ENCODE measurements at places on chromosomes 1 and 21.
A peak's percentile ranks its signal among the peaks of the same experiment; 100 is the strongest.

GRCh38 chr1:218964471-218965185 is 209.1 kb upstream of the LYPLAL1 start:
- no peak for DNase-seq

- DNase-seq = no peak
These were observed 7.2 kb upstream of the CCDC27 start for GRCh38 chr1:3745071-3745470.

DNA sequence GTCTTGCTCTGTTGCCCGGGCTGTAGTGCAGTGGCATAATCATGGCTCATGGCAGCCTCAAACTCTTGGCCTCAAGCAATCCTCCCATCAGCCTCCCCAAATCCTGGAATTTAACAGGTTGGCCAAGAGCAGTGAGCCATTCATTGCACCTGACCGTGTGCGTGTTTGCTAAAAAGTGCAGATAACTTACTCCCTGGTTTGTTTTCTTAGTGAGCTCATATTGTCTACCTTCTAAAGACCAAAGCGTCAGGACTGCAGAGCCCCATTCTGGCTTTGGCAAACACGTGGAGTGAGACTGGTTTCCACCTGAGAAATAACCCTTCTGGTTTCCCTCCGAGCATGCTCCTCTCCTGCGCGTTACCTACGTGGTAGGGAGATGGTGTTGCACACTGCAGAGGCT is 32.2 kb upstream of the CA6 start:
- no peak for DNase-seq

DNA sequence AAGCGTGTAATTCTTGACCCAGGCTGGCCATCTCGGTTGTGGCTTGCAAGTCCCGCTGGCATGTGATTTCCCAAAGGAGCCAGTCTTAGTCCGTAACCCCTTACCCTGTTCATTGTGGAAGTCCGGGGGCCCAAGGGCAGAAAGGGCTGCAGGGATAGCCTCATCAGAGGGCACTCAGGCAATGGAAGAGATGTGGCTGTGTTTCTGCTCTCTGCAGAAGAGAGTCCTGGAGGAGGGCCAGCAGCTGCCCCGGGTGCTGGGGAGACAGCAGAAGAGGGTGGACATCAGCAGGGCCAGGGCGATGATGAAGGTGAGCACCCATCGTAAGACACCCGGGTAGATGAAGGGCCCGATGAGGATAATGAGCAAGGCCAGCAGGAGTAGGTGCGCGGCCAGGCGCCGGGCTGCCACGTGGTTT is 830 bp downstream of the RNF186 start:
- no peak for DNase-seq

- no peak for DNase-seq
These were observed 36.5 kb upstream of the ADAMTS1 start for GRCh38 chr21:26881504-26882228.

- no peak for DNase-seq
These were observed 225.7 kb downstream of the GREM2 start for GRCh38 chr1:240385985-240386978.

GRCh38 chr1:169886422-169886821 is 7.3 kb downstream of the SCYL3 start:
- no peak for DNase-seq

GRCh38 chr1:104629589-104629988 is 879.9 kb downstream of the AMY1C start:
- DNase-seq = no peak

DNA sequence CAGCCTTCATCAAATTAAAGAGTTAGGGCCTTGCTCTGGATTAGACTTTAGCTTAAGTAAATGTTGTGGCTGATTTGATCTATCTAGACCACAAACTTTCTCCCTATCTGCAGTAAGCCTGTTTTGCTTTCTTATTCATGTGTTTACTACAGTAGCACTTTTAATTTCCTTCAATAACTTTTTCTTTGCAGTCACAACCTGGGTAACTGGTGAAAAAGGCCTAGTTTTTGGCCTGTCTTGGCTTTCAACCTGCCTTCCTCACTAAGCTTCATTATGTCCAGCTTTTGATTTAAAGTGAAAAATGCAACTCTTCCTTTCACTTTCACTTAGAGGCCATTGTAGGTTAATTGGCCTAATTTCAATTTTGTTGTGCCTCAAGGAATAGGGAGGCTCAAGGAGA is 12.5 kb upstream of the LPGAT1 start:
- no peak for DNase-seq

DNA sequence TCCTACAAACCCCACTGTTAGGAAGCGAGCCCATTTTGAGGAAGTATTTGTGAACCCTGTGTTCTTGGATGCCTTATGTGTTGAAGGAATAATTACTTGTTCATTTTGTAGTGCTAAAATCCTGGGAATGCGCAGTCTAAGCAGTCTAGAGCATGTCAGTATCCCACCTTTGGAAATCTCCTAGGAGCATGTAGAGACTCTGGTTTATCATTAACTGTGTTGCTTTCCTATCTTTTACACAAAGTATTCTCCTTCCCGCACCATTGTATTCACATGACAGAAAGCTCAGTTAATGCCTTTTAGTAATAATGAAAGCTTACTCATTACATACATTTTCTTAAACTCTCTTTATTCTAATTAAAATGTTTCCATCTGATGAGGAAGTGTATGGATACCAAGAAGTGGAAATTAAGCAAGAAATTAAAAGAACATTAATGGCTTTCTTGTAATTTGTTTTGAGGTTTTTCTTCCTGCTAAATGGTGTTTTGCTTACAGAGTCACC is 99.4 kb downstream of the CAMTA1 start:
- DNase-seq = no peak

GRCh38 chr1:150148837-150149270 is 862 bp upstream of the PLEKHO1 start:
- DNase-seq = no peak

- no peak for DNase-seq
These were observed 87.2 kb upstream of the CNIH3 start for GRCh38 chr1:224528900-224529299.

DNA sequence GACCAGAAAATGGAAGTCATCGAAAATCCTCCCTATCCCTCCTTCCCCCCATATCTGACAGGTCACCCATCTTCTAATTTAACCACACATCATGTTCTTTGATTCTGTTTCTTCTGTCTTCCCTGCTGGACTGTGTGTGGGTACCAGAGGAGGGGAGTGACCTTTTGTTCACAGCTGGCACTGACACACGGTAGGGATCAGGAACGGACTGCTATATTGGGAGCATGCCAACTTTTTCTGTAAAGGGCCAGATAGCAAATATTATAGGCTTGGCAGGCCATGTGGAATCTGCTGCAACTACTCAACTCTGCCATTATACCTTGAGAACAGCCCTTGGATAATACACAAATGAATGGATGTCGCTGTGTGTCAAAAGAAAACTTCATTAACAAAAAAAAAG is 7.5 kb upstream of the TOMM20 start:
- DNase-seq = no peak

DNA sequence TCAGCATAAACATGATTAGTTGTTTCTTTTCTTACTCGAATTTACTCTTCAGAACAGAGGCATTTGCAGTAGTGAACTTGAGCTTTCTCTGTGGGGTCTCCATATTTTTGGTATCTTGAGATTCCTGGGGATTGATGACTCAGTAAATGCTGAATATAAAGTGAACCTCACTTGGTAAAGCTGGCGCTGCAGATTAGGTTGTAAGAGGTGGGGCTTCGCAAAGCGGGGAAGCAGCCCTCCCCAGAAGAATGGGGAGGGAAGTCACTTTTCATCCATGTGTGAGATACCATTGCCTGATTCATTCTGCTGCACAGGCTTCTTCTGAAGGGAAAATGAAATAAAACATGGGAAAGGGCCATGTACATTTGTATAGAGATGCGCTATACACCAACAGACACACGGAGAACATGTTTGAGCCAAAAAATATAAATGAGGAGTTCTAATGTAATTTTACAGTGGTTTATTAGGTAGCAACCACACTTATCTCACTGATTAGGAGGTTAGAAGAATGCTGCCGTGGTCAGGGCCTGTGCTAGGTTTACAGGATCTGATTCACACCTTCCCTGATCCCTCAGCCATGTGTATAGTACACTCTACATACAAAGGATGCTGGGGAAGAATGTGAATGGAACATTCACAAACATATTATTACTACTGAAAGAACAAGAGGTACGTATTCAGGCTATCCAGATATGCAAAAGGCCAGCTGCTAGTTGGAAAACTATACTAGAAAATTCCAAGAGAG is 63.5 kb downstream of the DNTTIP2 start:
- no peak for DNase-seq

- DNase-seq = no peak
These were observed 190.5 kb downstream of the APP start for GRCh38 chr21:25979845-25980616.

DNA sequence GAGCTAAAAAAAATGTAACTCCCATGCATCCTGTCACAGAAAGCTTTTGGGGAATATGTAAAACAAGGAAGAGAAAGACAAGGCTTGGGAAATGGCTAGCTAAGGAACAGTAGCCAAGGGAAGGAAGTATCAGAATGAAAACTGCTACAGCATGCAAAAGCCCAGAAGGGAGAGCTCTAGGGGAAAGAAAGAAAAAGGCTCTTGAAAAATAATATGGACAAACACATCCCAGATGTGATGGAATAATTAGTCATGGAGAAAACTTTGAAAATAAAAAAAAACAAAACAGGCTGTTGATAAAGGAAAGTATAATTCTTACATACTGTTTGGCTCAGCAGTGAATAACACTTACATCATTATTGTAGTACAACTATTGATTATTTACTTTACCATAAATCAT is 47.9 kb upstream of the VCAM1 start:
- DNase-seq = no peak

DNA sequence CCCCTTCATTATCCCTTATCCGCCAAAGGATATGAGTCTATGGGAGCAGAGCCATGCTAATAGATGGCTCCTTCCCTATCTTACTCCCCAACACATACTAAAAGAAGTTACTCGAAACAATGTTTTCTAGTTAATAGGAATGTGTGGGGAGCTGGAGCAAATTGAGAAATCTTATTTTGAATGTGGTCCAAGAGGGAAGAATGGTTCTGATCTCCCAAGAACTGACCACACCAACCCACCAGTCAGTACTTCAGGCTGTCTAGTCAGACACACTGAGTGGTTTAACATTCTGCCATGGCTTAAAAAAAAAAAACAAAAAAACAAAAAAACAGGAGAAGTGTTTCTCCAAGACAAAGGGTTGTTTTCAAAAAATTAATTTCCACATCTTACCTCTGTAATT is 31.5 kb upstream of the DNASE2B start:
- DNase-seq = no peak

GRCh38 chr1:27395441-27396195 is 3.2 kb downstream of the GPR3 start:
- DNase-seq = peak; percentile 85
